Thoracic aorta (tissue), 2 donors: ENCODE measurements at places on chromosomes 4 and X.

DNA sequence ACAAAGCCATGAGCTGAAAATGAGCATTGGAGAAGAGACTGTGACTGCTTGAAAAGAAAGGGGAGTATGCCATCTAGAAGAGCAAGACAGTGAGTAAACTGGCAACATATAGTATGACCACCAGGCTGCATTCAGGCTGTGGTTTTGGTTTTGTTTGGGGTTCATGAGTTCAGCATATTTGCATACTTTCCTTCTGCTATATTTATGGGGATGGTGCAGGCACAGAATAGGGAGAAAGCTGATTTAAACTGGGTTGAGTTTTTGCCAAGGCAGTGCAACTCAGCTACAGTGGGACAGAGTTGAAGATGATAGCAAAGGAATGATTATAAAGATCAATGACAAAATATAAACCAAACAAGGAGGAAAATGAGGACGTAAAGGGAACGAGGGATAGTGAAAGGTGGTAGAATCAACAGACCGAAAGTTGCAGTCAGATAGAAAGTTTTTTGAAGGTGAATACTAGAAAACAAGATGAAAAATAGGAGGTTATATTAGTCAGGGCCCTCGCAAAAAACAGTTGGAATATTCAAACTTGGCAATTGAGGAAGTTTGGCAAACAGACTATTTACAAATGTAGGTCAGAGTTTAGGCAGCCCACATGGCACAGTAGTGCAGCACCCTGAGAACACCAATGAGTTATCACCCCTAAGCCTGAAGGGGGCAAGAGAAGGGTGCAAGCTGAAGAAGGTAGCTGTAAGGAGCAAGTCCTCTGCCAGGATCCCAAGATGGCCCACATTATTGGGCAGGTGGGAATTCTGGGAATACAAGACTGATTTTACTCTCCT lies 114.8 kb upstream of the MAP9 start:
- no peaks in the 10 kb centered on the region for H3K27me3 ChIP-seq
- no peaks in the 10 kb centered on the region for H3K36me3 ChIP-seq
- H3K27ac ChIP-seq: no peak overlapping the region
- H3K4me1 ChIP-seq: peaks cover 8% of the 10 kb centered on the region

DNA sequence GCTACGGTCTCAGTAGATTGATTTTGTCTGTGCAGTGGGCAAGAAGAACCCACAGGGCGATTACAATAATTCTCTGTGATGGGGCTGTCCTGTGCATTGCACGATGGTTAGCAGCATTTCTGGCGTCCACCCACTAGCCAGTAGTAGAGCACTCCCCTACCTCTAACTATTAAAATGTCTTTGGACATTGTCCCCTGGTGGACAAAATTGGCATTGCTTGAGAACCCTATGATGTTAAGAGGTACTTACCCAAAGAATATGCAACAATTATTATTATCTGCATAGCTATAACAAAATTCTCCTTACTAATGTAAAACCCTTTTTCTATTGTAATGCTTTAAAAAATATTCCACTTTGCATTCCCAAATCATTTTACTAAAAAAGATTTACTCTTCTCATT lies 109.5 kb upstream of the VCX3A start:
- no peak overlapping the region for H3K4me3 ChIP-seq
- H3K4me1 ChIP-seq: no peaks in the 10 kb centered on the region
- H3K27ac ChIP-seq: no peak overlapping the region
- H3K27me3 ChIP-seq: no peaks in the 10 kb centered on the region

DNA sequence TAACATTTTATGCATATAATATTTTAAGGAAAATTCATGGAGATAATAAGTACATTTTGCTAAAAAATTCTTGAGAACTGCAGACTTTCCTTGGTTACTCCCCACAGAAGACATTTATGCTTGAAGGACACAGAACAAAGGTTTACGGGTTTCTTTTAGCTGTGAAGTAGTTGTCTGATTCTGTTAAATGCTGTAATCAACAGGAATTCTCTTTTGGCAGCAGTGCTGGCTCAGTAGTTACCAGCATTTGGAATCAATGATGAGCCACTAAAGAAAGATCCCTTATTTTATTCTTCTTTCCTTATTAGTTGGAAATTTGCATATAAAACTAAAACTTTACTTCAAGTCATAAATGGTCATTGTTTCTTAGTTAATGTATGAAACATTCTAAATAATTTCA lies 199.3 kb upstream of the FAT4 start:
- H3K27me3 ChIP-seq: no peaks in the 10 kb centered on the region
- H3K36me3 ChIP-seq: no peaks in the 10 kb centered on the region
- H3K4me1 ChIP-seq: no peaks in the 10 kb centered on the region
- H3K27ac ChIP-seq: no peak overlapping the region
- H3K4me3 ChIP-seq: no peak overlapping the region

GRCh38 chrX:120697053-120697452 lies 67.2 kb upstream of the C1GALT1C1 start:
- H3K27ac ChIP-seq: no peak overlapping the region
- no peak for DNase-seq
- no peaks in the 10 kb centered on the region for H3K4me1 ChIP-seq
- H3K36me3 ChIP-seq: no peaks in the 10 kb centered on the region

- H3K27ac ChIP-seq: no peak within 1 kb of the TSS
- no peaks in the 10 kb centered on the region for H3K36me3 ChIP-seq
- no peaks in the 10 kb centered on the region for H3K27me3 ChIP-seq
- DNase-seq: no peak
- peak within 1 kb of the TSS; percentile 53 for H3K4me3 ChIP-seq
Observed at GRCh38 chrX:131288738-131289511, at the start of gene IGSF1. Gene IGSF1, minus strand, starts transcription at chrX:131289306. Its CDS starts 2,632 bp downstream, at chrX:131286674.

DNA sequence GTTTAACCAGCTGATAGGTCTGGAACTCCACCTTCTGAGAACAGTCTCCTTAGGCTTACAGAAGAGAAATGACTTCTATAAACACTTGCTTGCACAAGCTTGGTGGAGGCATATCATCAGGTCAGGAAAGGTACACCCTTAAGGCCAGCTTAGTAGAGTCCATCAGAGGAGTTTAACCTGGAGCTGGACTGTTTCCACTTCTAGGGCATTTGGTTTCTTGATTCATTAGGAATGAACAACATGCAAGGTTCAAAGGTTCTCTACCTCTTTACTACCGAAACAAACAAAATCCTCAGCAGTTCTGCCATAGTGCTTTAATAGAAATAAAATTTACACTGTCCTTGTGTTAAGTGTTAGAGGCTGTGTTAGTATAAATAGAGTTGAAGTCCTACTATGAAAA lies 171.4 kb upstream of the NPY2R start:
- H3K36me3 ChIP-seq: no peaks in the 10 kb centered on the region
- H3K27me3 ChIP-seq: no peaks in the 10 kb centered on the region
- no peaks in the 10 kb centered on the region for H3K4me1 ChIP-seq
- no peak overlapping the region for H3K4me3 ChIP-seq

- H3K4me1 ChIP-seq: no peaks in the 10 kb centered on the region
- H3K4me3 ChIP-seq: no peak overlapping the region
- H3K27ac ChIP-seq: no peak overlapping the region
- no peaks in the 10 kb centered on the region for H3K27me3 ChIP-seq
- H3K36me3 ChIP-seq: no peaks in the 10 kb centered on the region
- DNase-seq: no peak
Observed at GRCh38 chrX:67939270-67939669, 395.4 kb downstream of the AR start.

DNA sequence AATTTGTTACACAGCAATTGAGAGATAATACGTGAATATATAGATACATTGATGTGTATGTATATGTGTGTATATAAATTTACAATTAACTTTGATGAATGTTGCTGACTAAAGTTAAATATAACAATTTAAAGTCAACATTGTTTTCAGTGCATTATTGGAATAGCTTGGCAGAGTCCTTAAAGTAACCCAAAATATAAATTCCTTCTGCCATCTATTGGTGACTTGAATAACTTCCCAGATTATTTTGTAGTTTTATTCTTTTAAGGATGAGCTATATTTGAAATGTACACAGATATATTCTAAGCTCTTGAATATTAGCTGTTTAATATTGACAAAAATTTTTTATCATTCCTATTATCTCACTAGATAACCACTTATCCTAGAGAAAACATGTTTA lies 298.2 kb upstream of the FSTL5 start:
- no peak overlapping the region for H3K27ac ChIP-seq
- H3K4me3 ChIP-seq: no peak overlapping the region
- H3K4me1 ChIP-seq: no peaks in the 10 kb centered on the region
- no peaks in the 10 kb centered on the region for H3K36me3 ChIP-seq

DNA sequence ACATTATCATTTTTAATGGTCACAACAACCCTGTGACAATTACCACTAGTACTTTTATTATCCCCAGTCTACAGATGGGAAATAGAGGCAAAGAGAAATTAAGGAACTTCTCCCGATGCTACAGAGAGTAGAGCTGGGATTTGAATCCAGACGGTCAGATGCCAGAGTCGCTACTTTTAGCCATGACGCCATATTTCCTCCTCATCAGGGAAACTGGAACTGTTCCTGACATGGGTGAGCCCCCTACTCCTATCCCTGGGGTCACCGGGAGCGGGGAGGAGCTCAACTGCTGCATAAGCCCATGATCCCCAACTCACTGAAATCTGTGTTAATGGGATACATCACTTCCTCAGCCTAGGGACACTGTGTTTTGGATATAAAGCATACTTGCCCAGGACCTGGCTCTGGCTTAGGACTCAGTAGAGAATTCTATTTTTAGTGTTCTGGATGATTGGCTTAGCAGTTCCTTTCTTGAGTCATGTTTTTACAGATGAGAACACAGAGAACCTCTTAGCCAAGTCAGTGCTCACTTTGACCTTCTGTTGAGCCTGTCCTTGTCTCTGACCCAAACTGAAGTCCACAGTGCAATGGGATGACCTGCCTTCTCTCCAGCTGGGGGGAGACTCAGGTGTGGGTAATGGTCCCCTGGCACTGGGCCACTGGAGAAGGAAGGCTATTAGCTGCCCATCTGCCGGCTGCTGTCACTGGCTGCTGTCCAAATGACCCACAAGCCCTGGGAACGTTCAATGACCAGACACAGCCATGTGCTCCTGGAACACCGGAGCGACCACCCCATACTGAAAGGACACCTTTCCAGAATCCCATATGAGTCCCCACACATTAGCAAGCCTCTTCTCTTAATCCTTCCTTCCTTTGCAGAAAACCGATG lies 90.8 kb upstream of the SHISA3 start:
- H3K36me3 ChIP-seq: no peaks in the 10 kb centered on the region
- no peak overlapping the region for H3K4me3 ChIP-seq
- H3K4me1 ChIP-seq: no peaks in the 10 kb centered on the region
- H3K27ac ChIP-seq: no peak overlapping the region
- H3K27me3 ChIP-seq: no peaks in the 10 kb centered on the region

- no peaks in the 10 kb centered on the region for H3K27me3 ChIP-seq
- no peak overlapping the region for H3K4me3 ChIP-seq
- no peaks in the 10 kb centered on the region for H3K36me3 ChIP-seq
- no peak for DNase-seq
- no peak overlapping the region for H3K27ac ChIP-seq
Observed at GRCh38 chrX:127466211-127466610, 586.0 kb downstream of the ACTRT1 start.
